Activated CD8-positive, alpha-beta memory T cell treated with anti-CD3 and anti-CD28 coated beads for 24 hours (primary cell): ENCODE measurements at places on chromosomes 3 and 15.
A peak's percentile ranks its signal among the peaks of the same experiment; 100 is the strongest.

- DNase-seq = no peak
These were observed 826.2 kb downstream of the ROBO1 start for GRCh38 chr3:78941587-78941986.

DNA sequence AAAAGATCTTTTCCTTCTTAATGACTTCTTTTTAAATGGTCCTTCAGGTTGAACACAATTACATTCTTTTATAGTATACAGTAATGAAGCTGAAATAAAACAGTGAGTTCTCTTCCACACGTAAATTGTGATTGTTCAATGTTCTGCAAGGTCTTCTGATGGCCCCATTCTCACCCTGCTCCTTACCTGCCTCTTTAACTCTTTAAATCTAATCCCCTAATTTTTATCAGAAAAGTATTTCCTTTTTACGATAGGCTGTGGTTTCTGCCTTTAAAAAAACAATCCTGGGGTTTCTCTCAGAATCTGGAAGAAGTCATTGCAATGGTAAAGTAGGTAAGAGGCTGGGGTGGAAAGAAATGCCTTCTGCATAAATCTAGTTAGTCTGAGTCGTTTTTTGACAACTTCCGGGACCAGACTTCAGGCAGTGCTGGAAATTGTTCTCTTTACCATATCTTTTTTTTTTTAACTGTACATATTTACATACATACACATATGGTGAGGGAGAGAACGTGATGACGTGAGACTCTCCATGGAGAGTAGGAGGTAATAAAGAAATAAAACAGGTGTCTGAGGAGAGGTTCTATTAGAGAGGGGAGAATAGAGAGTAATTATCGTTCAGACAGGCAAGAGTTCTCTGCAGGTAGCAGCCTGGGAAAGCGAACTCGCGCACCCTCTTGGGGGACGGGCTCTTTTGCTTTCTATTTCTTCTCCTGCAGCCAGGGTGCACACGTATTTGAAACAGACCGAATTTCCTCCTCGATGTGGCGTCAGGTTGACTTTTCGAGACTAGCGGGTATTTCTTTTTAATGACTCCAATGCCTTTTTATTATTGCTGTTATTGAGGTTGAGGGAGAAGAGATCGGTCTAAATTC lies at the start of gene SIDT1:
Gene SIDT1 (plus strand): TSS at position 730 of the 872 bp plus-strand sequence. CDS start 467 bp downstream, outside the sequence.
- DNase-seq = peak; percentile 80

GRCh38 chr3:153096731-153097131 lies 65.3 kb upstream of the RAP2B start:
- DNase-seq = no peak

GRCh38 chr3:10950476-10951294 lies 41.9 kb upstream of the SLC6A1 start:
- no peak for DNase-seq

GRCh38 chr3:179292450-179292849 lies 30.4 kb upstream of the ZNF639 start:
- DNase-seq = no peak

DNA sequence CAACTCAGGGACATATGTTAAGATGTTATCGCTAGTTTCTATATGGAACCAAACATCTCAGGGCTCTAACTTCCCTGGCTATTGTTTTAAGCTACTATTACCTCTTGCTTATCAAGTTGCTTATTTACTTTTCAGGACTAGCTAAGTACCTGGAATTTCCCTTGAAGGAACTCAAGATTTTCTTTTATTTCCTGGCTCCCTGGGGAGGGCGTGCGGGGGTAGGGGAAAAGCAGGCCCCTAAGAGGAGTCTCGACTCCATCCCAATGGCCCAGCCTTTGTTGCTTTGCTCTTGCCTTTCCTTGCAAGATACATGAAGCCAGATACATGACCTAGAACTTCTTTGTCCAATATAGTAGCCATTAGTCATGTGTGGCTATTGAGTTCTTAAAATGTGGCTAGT lies 76.9 kb upstream of the STXBP5L start:
- DNase-seq = no peak

DNA sequence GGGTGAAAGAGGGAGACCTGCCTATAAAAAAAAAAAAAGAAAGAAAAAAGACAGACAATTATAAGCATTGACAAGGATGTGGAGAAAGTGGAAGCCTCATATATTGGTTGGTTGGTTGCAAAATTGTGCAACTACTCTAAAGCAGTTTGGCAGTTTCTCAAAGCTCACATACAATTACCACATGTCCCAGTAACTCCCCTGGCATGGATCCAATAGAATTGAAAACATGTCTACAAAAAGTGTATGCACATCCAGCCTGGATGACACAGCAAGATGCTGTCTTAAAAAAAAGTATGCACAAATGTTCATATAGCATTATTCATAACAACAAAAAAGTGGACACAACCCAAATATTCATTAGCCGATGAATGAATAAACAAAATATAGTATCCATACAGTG lies 19.5 kb downstream of the SETMAR start:
- DNase-seq = no peak

DNA sequence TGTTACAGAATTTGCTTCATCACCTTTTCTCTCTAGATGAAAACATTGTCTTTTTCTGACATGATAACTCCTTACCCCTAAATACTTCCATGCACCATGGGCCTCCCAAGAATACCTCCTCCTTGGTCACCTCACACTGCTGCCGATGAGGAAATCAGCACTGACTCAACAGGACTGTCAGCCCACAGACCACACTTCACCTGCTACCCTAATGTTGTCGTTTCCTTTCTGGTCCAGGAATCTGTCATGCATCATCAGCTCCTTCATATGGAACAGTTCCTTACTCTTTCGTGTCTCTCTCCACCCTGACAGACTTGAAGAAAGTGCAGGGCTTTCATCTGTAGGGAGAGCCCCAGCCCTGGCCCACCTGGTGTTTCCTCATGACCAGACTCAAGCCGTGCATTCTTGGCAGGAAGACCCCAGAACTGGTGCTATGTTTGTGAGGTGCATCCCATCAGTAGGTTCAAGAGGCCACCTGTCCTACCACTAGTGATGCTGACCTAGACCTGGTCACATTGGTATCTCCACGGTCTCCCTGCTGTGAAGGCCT lies 41.1 kb upstream of the PLXNA1 start:
- DNase-seq = no peak

DNA sequence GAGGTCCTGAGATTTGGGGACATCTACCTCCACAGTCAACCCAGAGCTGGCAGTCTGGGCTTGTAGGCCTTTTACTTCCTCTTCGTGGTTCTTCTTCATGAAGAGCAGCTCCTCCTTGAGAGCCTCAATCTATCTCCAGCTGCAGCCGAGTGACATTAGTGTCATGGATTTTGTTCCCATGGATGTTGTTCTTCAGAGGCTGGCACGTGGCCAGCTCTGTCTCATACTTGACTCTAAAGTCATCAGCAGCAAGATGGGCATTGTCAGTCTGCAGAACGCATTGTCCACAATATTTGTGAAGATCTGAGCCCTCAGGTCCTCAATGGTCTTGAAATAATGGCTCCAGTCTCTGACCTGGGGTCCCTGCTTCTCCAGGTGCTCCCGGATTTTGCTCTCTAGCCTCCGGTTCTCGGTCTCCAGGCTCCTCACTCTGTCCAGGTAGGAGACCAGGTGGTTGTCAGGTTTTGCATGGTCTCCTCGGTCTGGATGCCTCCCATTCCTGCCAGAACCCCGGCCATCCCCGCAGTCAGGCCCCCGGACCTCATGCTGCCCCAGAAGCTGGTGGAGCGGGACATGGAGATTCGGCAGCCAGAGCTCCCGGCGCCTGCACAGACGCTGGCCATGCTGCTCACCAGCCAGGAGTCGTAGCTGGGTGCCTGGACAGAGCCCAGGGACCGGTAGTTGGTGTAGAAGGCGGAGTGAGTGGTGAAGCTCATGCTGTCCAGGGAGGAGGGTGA lies 3.4 kb upstream of the CCNL1 start:
- no peak for DNase-seq

DNA sequence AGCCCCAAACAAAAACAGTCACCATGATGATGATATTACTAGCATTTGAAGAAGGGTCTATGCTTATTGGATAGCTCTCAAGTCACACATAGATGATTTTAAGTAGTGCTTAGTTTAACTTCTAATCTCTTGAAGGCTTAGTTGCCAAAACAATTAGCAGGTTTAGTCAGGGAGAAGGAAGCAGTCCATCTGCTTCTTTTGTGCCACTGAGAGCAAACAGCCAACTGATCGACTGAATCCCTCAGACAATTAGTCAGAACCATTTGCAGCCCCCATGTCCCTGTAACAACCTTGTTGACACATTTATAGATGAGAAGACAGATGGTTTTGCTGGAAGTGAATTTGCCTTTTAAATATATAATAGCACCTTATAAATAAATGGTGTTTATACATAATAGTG lies 585.1 kb upstream of the SUCLG2 start:
- no peak for DNase-seq

DNA sequence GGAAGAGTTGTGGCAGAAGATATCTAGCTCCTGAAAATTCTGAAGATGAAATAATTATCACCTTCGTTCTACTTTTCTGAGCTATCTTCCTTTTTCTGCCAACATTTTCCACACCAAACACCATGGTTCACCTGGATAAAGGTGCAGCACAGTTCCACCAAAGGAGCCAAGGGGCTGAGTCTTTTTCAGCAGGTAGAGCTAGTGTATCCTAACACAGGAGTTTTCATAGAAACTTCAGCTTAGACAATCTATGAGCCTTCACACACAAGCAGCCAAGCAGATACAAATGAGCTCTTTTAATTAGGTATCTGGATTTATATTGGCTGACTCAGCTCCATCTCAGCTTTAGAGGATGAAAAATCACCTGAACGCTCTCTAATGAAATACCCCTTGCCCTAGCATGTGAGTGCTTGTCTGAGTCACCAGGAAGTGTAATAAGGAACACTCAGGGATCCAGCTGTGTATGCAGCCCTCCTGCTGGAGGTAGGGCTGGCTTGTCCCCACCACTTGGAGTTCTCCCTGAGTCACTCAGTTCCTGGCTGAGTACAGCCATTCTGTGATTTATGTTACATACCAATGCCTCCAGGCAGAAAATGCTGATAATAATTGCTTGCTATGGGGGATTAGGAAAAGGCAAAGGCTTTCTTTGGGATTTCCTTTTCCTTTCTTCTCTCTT lies 385.7 kb downstream of the LSAMP start:
- no peak for DNase-seq
